ENCODE measurements at places on chromosomes 3 and 15. TPM values are rescaled to one million over a fixed set of nuclear protein-coding genes. Genes with fewer than 3 reads are reported as not detected.

The TFDP2 gene
- total RNA-seq, result 23.5 TPM

- H3K27me3 ChIP-seq, result peaks cover 13% of the 10 kb centered on the region
- H3K4me1 ChIP-seq, result peaks cover 47% of the 10 kb centered on the region
- no peak overlapping the region for H3K4me3 ChIP-seq
- peaks cover 2% of the 10 kb centered on the region for H3K36me3 ChIP-seq
Observed at GRCh38 chr3:71228156-71228866, 355.2 kb downstream of the FOXP1 start.

The CCDC54 gene
- not detected for total RNA-seq

DNA sequence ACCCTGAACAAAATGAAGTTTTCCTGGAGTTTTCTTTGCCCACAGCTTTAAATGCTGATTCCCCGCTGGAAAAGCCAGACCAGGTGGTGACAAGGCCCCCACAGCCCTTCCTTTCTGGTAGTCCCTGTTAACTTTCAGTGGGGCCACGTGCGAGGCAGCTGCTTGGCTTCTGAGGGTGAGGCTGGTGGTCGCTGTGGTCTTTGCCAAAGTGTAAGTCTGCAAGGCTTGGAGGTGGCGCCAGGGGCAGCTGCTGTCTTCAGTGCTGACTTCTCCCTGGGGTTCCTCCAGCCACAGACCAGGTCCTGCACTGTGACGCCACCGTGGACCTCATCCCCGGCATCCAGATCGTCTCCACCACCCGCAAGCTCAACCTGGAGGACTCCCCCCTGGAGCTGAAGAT is 54.1 kb upstream of the TAMM41 start:
- peaks cover 11% of the 10 kb centered on the region for H3K27me3 ChIP-seq
- H3K4me1 ChIP-seq, result no peaks in the 10 kb centered on the region
- H3K4me3 ChIP-seq, result no peak overlapping the region
- H3K36me3 ChIP-seq, result no peaks in the 10 kb centered on the region
- DNase-seq, result no peak

All from activated CD4-positive, alpha-beta T cell treated with anti-CD3 and anti-CD28 coated beads, Interleukin-2, amount 10 ng/mL, durations not matched to agents 7 days and 5 days (primary cell).